Non-pigmented ciliary epithelial cell (primary cell): ENCODE measurements at places on chromosomes 5 and 9.

DNA sequence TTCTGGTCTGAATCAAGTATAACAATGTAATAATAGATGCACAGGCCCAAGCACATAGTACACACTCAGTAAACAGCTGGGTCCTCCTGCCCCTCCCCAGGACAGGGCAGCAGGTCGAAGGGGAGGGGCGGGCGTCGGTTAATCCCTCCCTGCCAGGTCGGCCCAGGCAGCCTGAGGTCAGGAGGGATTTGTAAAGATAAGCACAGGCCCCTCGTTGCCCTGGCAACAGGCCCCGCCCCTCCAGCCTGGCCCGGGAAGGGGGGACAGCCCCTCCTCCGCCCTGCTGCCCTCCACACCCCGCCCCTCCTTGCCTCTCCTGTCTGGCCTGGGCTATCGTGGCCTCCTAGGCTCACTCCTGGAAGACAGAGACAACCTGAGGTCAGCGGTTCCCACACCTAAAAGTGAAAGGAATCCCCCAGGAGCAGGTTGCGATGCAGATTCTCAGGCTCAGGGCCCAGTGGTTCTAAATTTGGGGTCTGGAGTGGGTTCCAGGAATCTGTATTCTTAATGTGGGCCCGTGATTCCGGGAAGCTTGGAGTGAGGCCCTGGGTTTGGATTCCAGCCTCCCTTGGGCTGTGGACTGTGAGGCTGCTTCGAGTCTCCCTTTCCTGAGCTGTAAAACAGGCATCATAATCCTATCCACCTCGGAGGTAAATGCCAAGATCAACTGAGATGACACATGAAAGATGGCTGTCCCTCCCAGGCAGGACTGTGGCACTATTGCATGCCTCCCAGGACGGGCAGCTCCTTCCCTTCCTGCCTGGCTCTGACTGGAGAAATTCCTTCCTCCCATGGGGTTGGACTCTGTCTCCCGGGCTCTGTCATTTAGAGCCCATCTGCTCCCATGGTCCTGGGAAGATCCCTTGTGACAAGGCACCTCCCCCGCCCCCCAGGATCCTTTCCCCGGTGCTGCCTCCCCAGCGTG, 4.4 kb downstream of the CRB2 start:
- no peak for DNase-seq

DNA sequence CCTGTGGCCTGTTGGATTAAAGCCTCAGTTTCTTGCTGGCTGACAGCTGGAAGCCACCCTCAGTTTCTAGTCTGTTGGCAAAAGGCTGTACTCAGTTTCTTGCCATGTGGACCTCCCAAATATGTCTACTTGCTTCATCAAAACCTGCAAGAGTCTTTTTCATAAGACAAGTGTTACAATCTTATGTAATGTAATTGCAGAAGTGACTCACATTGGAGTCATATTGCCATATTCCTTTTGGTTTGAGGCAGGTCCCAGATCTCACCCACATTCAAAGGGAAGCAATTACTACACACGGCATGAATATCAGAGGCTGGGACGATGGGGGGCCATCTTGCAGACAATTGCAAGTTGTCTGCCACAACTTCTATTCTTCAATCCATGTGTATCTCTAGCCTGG, 286.7 kb upstream of the IL12B start:
- DNase-seq: no peak

DNA sequence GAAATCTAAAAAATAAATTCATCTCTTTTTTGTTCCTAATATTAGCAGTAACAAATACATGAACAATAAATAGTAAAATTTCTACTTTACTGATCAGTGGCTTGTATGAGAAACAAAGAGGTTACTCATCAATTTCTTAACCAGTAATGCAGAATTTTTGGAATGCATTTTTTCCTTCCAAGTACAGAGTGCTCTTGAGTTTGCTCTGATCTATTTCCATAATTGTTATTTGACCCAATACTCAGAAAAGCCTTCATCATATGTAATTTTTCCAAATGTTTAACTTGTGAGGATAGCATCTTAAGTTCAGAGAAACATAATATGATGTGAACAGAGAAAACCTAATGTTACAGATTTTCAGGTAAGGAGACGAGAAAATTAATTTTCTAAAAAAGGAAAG, 47.3 kb downstream of the FBN2 start:
- DNase-seq: no peak

DNA sequence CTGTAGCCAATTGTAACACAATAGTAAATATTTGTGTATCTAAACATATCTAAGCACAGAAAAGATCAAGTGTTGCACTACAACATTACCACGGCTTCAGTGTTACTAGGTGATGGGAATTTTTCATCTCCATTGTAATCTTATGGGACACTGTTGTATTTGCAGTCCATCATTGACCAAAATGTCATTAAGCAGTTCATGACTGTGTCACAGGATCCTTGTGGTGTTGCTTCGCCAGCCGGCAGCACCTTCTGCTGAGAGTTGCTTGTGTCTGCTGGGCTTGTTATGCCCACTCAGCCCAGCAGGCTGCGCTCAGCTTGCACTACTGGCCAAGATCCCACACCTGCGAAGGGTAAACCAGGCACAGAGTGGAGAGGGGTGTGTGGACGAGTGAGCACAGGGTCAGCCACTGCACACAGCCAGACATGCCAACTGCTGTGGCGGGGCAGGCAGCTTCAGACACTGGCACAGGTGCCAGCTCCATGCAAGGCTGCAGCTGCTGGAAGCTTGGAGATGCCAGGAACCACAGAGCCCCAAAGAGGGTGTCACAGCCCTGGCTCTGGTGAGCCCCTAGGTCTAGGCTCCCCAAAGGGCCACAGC, 273.7 kb downstream of the CETN3 start:
- no peak for DNase-seq

DNA sequence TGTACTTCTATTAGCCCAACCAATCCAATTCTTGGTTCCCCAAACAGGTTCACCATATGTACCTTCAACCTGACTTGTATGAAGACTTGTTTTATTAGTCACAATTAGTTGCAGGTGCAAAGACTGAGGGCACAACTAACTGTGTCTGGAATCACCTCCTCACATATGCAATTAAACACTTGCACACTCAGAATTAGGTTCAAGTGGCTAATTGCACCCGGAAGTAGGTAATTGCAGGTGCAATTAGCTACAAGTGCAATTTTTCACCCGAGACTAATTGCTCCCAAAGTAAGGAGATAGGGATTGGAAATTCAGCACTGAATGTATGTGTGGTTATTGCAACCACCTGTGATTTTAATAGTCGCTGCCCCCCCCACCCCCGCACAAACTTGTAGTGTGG, 338.9 kb downstream of the ZSWIM6 start:
- no peak for DNase-seq

DNA sequence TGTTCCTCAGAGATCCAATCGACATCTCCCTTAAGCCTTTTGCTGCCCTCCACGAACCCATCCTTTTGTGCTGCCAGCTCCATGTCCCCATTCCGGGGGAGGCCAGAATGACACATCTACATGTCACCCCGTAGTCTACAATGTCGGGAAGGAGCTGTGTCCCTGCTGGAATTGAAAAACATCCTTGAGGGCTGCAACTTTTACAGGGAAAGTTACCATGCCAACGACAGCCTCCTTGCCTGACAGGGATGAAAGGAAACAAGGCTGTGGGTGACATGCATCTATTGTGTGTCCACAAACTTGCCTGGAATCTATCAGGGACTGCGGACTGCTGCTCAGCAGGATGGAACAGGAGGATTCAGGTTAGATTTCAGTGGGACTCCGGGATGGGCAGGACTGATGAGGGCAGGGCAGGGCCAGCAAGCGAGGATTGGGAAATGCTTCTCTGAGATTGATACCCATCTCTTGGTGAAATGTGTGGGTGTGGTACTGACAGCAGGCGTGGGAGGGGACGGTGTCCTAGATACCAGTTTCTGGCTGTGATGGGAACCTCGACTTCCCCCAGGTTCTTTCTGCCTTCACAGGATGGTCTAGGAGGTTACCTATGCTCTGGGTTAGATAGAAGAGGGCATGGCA, 25.5 kb downstream of the EGR1 start:
- no peak for DNase-seq

DNA sequence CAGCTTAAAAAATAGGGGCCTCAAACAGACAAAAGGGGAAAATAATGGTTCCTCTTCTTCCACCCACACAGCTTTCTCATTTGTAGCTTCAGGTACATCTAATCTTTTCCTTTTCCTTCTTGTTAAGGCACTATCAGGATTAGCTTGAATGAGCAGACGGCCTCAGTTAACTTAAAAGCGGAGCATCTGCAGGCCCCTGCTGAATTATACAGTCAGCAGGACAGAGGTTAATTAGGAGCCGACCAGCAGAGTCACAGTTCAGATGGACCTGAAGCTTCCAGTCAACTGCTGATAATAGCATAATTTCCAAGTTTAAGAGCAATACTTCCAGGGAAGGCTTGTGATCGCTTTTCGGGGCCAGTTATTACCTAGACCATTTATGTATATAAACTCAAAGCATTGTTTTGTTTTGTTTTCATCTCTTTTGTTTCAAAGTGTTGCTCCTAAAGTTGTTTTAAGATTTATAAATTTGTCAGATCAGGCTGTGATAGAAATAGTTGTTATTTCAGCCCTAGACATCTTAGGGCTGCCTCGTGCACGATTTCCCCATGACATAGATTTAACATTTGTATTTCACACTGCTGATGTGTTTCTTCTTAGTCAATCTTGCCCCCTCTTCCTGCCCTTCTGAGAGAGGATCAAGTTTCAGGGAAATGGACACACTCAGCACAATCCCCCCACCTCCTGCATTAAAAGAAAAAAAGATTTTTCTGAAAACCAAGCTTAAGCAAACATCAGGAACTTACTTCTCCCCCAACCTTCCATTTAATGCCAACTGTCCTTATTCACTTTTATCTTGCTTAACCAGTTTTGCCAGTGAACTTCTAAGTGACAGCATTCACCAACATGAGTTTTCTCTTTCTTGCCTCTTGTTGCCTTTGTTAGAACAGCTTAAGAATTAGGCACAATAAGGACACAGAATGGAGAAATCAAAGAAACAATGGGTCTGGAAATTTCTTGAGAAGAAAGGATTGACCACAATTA, 449.8 kb downstream of the ARHGEF28 start:
- no peak for DNase-seq

DNA sequence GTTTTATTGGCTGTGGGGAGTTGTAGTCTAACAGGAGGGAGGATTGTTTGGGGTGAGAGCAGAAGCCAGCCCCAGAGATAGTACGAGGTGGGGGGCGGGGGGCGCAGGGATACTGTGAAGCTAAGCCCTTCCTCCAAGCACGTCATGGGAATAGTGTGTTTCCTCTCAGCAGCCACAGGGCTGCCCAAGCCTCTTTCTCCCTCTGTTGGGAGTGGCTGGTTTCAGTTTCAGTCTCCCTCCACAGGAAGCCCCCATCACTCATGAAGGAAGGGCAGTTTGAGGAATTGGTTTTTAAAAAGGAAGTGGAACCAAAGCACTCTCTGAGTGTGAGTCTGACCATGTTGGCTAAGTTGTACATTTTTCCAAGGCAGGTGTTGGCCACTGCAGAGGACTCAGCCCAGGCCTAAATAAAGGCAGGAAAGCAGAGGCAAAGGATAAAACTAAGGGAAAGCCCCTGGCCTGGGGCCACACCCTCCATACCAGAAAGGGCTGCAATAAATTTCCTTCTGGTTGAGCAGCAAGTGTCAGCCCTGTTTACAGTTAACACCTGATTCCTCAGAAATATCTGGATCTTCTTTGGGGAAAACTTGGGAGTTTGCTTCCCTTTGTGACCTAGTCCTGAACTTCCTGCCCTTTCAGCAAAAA, 3.2 kb downstream of the RAB24 start:
- peak; percentile 27 for DNase-seq

DNA sequence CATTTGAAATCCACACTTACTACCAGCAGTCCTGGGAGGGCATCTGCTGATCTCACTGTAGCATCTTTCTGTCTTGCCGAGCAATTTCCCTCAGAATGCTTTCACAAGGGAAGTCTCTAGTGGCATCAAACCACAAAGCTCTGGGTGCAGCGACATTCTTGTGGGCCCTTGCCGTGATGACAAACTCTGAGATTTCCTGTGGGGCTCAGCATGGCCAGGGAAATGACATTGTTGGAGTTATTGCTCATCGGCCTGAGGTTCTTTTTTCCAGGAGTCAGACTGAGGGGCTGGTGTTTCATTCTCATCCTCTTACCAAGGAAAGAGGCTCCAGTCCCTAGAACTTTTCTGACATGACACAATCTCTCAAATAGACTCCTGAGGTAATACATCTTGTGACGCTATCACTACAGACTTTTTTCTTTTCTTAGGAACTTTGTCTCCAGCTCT, 51.4 kb downstream of the PFDN1 start:
- DNase-seq: peak; percentile 92

DNA sequence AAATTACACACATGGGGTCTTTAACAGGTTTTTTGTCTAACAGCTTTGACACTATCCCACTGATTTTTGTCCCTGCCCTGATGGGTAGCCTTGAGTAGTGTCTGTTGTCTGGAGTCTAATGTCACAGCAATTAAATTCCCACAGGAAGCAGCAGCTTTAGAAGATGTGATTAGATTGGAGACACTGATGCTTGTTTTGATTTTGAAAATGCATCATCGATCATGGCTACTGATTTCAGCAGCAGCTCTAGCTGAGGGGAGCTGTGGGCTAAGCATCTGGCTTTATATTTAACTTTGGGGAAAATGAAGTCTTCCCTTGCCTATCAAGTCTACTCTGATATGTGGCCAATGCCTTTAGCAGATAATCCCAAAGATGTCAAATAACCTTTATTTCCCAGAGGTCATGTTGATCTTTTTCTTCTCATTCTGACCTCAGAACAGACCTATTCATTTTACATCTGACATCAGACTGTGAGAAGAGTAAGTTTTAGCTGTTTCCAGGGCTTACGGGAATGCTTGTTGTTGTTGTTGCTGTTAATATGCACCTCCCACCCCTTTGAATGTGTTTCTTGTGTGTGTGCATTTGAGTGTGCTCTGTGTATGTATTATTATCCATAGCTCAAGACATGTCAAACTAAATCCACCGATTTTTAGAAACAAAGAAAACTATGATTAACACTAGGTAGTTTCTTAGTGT, 704.9 kb upstream of the NUDT12 start:
- no peak for DNase-seq

DNA sequence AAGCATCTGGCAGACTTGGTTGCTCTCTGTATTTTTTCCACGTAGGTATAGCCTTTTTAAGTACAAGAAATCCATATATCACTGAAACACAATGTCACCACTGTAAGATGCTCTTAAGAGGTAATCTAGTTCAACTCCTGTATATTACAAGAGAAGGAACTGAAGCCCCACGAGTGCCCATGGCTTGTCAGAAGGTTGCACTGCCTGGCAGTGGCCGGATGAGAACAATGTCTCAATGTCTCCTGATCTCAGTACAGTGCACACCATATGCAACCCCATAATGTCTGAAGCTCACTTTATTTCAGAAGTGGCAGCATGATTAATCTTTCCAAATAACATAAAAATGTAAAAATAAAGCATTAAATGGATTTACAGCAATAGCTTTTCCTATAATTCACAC, 27.7 kb downstream of the TUT7 start:
- no peak for DNase-seq
